ENCODE measurements at places on chromosomes 4 and X.

GRCh38 chr4:110621328-110621812 lies 1.5 kb downstream of the PITX2 start:
- no peak for DNase-seq

DNA sequence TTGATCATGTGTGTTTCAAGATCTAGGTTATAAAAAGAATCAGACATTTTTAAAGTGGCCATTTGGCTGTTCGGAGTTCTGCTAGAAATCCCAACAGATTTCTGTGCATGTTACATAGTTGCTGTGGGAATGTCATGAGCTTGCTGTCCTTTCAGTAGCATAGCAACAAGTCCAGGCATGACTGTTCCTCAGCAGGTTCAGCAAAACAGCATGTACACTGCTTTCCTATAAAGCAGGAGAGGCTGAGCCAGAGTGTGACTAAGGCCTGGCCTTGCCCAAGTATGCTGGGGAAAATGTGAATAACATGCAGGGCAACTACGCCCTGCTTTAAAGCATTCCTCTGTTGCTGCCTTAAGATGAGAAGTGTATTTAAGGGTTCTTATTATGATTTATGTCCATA lies 217.1 kb upstream of the SMIM31 start:
- no peak for DNase-seq

GRCh38 chrX:101759000-101759399 lies 99.3 kb upstream of the ARMCX2 start:
- peak; percentile 7 for DNase-seq

GRCh38 chr4:56148428-56148827 lies 199.7 kb downstream of the CEP135 start:
- no peak for DNase-seq

DNA sequence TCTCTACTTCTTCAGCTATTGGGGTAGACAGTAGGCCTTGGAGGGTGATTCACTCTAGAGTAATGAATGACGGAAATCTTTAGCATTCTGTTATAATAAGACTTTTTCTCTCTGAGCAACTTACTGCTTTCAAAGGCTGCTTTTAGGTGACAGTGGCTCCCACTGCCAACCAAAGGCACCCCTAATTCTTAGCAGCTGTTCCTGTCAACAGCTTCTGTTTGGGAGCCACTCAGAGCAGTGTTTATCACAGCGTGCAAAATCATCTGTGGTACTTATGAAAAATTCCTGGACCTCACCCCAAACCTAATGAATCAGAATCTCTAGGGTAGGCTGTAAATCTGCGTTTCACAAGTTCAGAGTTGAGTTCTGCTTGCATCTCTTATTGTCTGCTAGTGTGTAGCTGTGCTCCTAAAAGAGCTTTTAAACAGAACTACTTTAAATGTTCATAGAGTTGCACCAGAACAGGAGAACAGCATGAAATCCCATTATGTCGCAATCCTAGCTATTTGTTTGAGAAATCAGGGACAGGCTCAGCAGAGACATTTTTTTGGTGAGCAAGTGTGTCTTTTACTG lies 52.8 kb upstream of the POU4F2 start:
- no peak for DNase-seq

DNA sequence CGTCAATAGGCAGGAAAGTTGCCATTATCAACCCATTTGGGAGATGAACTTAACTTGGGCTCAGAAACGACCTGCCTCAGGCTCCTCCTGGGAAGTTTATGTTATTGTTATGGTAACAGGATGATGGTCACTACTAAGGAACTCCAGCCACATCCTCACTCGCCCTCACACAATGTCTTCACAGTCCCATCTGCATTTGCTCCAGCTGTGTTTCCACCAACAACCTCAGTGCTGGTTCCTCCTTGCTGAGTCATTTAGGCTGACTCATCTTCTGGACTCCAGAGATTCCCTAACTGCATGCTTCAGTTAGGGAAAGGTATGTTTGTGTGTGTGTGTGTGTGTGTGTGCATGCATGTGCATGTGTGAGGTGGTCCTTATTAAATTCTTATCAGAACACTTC lies 293.4 kb upstream of the BOD1L1 start:
- DNase-seq = no peak

GRCh38 chr4:185363251-185363650 lies 32.5 kb downstream of the LRP2BP start:
- no peak for DNase-seq

DNA sequence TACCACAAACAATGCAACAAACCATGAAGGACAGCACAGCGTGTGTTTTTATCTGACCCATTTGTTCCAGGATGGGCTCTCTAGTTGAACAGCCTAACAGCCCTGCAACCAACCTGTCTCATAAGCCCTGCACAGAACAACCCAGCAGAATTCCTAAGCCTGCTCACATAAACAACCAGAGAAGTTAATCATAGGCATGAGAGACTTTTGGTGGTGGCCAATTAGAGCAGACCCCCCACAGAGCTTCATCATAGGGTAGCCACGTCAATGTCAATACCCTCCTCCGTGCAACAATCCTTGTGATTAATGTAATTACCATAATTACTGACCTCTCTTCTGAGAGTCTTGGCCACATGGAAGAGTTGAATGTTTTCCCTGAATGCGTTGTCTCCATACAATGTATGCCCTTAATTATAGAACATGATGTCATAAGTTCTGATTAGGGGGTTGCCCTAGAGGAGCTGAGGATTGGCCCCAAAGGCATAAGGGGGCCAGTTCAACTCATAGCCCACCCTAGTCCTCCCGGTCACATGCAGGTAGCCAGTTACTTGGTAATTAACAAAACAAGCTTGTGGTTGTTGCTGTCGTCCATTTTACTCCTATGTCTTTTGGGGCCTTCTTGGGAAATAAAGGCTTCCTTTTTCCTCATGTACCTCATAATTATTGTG lies 92.7 kb downstream of the SYNPO2 start:
- no peak for DNase-seq

DNA sequence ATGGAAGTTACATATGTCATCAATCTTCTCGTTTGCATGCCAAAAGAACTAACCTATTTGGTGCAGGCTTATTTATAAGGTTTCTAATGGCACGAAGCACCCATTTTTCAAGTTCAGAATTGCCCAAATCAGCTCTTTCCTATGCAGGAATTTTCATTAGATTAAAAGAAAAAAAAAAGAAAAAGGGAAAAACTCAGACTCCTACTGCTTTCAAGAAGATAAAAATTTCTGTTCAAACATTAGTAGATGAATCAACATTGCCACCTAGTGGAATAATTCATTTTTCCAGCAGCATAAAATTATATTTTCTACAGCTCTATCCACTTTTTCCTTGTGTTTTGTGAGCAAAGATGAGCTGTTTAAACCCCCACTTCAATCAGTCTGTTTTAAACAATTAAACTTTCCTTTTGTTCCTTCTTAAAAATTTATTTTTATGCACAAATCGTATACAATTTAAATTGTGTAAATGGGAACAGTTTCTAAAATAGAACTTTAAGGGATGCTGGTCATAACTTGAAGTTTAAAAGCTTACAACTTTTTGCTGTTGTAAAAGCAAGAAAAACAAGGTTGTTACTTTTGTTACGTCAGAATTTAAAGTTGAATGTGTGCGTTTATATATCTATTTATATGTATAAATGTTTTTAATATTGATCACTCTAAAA lies 309.9 kb downstream of the ARAP2 start:
- no peak for DNase-seq

DNA sequence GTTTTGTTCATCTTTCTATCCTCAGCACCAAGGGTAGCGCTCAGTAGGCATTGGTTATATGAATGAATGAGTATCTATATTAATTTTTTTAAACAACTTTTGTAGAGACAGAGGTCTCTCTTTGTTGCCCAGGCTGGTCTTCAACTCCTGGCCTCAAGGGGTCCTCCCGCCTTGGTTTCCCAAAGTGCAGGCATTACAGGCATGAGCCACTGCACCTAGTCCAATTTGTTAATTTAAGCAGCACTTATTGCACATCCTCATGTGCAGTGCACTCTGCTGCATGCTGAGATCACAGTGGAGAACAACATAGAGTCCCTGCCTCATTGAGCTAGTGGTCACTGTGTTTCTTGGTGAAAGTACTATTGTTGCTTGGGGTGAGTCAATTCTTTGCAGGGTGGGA lies 94.4 kb downstream of the NHSL2 start:
- no peak for DNase-seq

GRCh38 chr4:9704551-9705332 lies 76.7 kb upstream of the DRD5 start:
- DNase-seq = no peak

DNA sequence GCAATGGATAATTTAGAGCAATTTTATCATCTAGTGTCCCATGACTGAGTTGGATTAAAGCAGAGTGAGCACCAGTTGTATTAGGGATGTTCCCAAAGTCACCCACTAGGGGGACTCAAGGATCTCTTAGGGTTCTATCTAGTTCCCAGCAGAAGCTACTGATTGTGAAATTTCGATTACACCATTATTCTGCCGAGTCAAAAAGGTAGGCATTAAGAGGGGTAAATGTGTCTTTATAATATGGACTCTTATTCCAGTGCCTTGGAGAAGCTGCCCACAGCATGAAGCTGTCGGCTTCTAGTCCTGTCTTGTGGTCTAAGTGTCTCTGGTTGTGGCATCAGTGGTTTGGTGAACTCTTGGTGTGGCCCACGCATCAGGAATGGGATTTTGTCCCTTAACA lies 53.3 kb downstream of the RGS12 start:
- peak; percentile 44 for DNase-seq

GRCh38 chr4:118284169-118284568 lies 68.6 kb downstream of the PRSS12 start:
- DNase-seq = no peak

DNA sequence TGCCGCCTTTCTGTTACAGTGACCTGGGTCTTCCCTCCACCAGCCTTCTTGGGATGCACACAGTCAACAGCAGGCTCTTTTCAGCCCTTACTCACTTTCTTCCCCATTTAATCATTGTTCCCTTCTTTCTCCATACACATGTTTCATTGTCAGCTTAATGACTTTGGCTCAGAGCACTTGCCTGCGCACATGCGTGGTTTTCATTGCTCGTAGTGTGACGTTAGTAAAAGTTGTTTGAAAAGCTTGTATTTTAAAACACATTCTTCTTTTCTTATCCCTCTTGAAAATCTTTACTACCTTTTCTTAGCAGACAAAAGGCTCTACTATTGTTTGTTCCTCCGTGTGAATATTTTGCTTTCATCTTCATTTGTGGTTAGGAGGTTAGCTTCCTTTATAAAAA lies 19.7 kb upstream of the SCOC start:
- DNase-seq = no peak

GRCh38 chrX:38220024-38220414 lies 652 bp downstream of the SRPX start:
- DNase-seq = no peak

GRCh38 chr4:180116840-180117239 lies 2126.4 kb upstream of the TENM3 start:
- DNase-seq = no peak

DNA sequence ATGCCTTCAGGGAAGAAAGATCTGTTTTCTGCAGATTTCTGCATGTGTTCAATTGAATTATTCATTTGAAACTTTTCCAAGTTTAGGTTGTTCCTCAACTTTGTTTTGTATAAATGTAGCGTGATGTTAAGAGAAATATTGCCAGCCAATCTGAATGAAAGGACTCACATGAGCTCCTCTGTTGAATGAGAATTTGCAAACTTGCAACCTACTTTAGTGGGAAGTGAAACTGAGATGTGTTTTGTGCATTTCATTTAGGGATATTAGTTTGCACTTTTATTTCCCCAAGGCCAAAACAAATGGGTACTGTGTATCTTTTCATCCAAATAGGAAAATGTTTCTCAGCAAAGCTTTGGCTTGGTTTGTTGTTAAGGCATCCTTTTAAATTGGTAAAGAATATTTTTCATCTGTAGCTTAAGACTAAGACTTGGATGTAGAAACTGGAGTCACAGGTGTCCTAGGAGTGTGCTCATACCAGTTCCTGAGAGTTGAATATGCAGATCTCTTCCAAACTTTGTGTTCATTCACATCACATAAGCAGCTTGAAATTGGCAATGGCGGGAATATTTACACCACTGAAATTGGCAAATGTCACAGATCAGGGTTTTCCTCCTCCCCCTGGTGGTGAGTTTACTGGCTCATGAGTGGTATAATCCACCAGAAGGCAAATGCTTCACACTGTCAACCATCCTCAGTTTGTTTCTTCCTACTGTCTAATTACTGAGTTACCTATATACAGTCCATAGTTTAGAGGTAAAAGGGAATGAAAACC lies 193.6 kb upstream of the BANK1 start:
- peak; percentile 27 for DNase-seq
